GM04504 (cell line): ENCODE measurements at places on chromosomes 3 and 15.
A peak's percentile ranks its signal among the peaks of the same experiment; 100 is the strongest.

DNA sequence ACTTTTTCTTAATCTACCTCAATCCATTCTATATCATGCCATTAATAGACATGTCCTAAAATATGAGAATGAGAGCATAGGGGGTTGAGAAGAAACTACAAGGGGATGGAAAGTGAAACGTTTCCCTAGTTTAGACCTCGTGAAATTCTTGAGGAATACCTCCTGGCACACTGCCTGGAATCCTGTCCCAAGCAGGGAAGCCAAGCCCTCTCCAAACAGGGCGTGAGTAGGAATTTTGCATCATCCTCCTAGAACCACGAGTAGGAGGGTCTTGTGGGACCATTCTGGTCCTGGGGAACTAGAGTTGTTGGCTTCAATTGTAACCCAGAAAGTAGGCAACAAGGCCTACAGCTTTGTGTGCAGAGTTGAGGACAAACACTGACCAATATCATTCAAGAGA is 19.6 kb upstream of the C3orf80 start:
- DNase-seq: no peak

GRCh38 chr3:166420071-166420470 is 582.8 kb upstream of the BCHE start:
- no peak for DNase-seq

DNA sequence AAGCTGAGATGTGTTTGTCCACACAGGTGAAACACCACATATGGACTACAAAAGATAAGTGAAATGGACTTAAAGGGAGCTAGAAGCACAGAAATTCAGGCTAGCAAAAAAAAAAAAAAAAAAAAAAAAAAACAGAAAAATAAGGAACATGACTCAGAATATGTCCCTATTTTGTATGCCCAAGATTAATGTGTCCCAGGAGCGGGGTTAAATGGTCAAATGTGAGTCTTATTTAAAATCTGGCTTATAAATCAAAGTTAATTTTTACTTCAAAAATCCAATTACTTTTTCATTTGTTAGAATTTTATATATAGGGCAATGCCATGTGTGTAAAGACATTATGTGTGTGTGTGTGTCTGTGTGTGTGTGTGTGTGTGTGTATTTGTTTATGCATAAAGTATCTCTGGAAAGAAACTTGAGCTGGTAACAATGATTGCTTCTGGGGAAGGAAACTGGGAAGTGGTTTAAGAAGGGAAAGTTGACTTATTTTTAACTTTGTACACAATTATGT is 986.5 kb downstream of the ROBO2 start:
- DNase-seq: no peak

GRCh38 chr3:160685144-160685766 is 8.3 kb downstream of the ARL14 start:
- DNase-seq: no peak

DNA sequence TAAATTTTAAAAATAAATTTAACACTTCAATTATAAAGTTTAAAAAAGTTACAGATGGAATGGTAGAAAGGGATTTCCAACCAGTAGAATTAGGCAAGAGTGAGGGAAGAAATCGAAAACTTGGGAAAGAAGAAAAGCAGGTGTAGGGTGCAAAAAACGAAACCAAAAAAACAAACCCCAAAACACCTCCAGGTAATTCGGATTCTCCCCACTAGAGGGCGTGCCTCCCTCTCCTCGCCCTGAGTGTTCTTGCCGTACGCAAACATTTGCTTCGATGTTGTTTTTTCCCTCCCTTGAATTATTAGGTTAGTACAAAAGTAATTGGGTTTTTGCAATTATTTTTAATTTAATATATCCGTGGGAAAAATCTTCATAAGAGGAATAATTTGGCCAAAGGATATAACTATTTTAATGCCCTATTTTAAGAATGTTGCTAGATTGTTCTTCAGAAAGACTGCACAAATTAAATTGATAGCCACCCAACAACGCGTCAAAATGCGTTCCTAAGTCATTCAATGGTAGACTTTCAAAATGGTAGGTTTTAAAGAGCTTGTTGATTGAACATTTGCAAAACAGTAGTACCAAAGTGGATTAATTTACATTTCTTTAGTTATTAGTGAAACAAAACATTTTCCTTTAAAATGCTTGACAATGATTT is 63.7 kb downstream of the SLC30A4 start:
- no peak for DNase-seq

DNA sequence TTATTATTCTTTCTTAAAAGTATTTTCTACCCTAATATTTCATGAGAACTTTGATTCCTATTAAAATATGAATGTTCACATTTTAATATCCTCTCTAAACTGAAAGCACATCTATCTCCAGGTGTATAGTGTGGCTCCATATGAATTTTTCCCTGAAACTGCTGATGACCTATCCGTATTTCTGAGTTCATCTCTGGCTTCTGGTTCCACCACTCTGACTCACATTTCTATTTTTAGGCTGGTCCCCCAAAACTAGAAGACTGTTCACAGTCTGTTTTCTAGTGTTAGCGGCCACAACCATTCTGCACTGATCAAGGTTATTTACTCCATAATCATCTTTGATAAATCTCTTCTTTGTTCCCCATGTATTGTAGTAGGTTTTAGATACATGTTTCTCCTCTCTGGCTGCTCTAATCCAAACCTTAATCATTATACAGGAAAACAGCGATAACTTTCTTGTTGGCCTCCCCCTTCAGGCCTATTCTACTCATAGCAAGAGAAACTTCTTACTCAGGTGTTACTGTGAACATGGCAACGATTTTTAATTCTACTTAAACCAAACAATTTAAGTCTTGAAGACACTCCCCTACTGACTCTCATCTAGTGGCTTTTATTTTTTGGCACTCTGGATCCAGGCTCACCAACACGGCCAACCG is 12.8 kb downstream of the ADPGK start:
- DNase-seq: no peak

DNA sequence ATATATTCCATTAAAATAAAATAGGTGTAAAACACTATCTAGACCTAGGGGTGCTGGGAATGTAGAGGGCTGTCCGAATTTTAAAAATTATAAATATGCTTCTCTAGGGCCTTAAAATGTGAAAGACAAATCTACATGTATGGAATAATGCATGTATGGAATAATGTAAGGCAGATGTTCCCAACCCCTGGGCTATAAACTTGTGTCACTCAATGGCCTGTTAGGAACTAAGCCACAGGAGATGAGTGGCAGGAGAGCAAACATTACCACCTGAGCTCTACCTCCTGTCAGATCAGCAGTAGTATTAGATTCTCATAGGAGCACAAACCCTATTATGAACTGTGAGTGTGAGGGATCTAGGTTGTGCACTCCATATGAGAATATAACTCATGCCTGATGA is 482.6 kb upstream of the TGFBR2 start:
- DNase-seq: no peak

DNA sequence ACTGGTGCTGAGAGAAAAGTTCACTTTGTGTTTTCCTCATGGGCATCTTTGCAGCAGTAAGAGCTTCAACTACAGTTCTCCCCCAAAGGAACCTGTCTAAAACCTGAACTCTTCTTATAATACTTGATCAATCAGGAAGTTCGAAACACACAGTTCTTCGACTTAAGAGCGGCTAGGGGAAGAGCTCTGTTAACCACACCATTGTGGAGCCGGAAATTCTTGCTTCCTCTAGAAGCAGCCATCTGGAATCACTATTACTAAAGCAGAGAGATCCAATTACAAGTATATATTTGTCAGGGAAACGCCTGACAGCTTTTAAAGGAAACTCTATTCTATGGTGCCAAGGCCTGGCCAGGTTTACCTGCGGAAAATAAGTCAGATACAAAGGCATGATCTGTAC is 337.3 kb upstream of the CBLB start:
- peak; percentile 26 for DNase-seq

DNA sequence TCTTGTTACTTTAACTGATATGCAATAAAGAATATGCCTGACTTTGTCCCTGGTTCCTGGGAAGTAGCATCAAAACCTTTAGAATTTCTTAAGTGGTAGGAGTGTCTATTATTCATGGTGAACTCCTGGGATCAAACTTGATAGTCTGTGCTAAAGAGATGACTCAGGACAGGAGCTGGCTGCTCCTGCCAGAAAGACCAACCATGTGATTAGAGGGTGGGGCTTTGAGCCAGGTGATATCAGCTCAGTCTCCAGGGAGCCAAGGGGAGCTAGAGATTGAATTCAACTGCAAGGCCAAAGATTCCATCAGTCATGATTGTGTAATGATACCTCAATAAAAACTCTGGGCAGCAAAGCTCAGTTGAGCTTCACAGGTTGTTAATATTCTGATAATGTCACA is 20.6 kb upstream of the TMC3 start:
- no peak for DNase-seq

DNA sequence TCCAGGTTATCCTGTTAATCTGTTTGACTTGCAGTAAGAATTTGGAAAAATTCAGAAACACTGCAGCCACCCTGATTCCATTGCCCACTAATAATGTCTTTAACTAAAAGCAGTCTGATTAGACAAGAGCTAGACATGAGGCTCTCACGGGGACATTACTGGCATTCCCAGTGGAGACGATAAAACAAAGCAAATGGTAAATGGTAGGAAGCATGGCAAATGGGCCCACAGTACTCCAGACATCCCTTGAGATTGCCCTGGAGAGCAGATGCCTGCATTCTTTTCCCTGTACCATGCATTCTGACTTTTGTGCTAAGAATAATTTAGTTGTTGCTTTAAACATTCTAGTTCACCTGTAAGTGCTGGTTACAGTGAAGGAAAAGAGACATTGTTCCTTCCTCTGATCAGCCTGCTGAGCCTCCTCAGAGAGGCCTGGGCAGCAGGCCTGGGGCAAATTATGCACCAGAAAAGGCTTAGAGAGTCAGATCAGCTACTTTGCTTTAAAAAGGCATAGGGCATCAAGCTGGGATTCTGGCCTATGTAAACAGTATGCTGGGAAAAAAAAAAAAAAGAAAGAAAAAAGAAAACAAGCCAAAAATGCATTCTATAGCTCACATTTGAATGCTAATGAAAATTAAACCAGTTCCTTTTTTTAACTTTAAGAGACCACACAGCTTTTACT is 204.6 kb downstream of the GABRG3 start:
- no peak for DNase-seq

GRCh38 chr15:61762676-61763075 is 297.6 kb downstream of the VPS13C start:
- DNase-seq: no peak

DNA sequence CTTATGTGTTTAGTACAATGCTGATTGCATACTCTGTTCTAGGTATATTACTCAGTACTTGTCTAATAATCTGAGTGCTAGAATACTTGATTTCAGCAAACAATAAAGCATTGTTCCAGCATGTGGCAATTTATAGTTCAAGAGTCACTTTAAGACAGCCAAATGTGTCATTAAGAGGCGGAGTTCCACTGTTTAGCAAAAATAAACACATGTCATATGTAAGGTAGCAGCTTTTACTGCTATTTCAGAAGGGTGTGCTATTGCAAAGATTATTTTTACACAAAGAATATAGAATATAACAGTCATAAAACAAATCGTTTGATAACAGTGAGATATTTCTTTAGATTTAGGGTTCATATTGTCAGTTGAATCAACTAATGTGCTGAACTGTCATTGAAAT is 358.7 kb downstream of the TUSC7 start:
- no peak for DNase-seq

GRCh38 chr3:160616716-160617115 is 51.3 kb upstream of the KPNA4 start:
- peak; percentile 8 for DNase-seq

- DNase-seq: no peak
Observed at GRCh38 chr3:183369117-183369516, 59.3 kb downstream of the MCF2L2 start.

DNA sequence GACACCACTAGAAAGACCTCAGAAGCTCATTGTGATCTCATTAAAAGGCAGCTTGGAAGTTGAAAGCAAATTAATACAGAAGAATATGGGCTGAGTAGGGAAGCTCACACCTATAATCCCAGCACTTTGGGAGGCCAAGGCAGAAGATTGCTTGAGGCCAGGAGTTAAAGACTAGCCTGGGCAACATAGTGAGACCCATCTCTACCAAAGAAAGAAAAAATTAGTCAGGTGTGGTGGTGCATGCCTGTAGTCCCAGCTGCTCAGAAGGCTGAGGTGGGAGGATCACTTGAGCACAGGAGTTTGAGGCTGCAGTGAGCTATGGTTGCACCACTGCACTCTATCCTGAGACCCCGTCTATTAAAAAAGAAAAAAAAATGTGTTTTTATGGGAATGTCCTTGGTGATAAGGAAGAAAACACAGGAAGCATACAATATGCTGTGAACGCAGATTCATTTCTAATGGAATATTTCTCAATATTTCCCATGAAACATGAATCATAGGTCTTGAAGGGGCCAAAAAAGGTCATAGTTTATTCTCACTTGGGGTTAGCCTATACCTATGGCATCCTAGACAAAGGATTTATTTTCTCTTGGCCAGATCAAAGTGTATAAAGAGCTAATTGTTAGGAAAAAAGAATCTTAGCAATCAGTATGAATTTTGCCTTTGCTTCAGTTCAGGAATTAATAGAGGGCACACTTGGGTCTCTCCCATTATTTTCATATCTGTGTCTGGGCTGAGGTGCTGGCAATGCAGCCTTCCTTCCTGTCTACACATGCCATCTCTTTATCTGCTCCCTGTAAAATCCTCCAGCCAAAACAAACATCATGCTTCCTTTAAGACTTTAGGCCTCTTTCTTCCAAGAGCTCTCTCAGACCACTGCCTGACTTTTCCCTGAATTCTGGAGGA is 98.2 kb downstream of the FNDC3B start:
- DNase-seq: no peak

DNA sequence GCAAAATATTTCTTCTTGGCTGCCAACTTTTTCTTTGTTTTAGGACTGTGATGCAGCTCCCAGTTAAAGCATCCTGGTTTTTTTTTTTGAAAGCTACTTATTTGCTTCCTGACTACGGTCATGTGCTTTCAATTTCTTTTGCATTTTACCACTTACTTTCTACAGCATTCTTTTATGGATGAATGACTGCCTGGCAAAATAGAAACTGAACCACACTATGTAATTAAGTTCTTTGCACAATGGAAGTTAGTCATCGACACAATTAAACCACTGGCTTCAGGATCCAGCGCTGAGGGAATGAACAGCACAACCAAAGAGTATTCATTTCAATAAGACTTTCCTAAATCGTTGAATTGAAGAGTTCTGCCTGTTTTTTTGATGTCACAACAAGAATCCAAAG is 82.2 kb upstream of the EPHA3 start:
- peak; percentile 79 for DNase-seq

- DNase-seq: no peak
Observed at GRCh38 chr15:76967067-76967466, 27.9 kb upstream of the PSTPIP1 start.

DNA sequence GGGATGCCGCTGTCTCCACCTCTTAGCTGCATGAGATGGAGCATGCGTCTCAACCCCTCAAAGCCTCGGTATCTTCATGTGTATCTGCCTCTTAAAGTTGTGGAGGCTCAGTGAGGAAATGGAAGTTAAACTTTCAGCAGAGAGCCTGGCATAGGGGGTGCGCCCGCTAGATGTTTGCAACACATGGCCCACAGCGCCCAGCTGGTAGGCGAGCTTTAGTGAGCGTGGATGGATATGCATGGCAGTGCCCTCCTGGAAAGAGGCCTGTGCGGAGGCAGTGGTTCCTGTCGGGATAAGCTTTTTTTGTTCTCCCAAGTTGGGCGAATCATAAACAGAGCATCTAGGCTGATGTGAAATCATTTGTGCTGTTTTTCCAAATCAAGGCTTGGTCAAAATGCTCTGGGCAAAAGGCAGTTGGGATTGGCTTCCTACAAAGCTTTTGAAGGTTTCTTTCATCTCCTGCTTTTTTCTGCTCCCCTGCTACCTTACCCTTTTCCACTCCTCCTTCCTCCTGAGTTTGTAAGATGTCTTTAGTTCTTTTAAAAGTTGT is 272.4 kb upstream of the TPM1 start:
- no peak for DNase-seq

GRCh38 chr3:94647131-94647530 is 584.3 kb downstream of the NSUN3 start:
- no peak for DNase-seq

- no peak for DNase-seq
Observed at GRCh38 chr3:124621498-124621897, 108.8 kb upstream of the UMPS start.
